Adrenal gland (tissue), 19 donors: ENCODE measurements at places on chromosomes 12 and 14. TPM values are rescaled to one million over a fixed set of nuclear protein-coding genes. Genes with fewer than 3 reads are reported as not detected.

The EEF1AKMT3 gene
- 3.4 TPM for polyA plus RNA-seq

The TSPAN8 gene
- polyA plus RNA-seq = 0.90 TPM

- no peak for DNase-seq
Observed at GRCh38 chr12:24175284-24175683, 225.8 kb upstream of the SOX5 start.

DNA sequence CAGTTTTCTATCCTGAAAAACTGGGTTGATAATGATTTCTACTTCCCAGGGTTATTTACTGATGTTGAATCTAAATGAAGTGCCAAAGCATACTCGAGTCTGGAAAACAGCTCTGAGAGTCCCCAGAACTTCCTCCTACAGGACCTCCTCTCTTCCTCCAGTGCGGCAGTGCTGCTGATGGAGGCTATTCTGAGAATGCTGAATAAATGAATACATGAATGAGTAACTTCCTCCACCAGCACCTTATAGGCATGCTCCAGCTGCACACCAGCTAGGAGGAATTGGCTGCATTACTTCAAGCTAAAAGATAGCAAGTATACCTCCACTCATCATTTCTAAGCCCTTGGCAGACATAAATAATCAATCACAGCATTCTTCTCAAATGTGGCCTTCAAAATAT lies 448.8 kb upstream of the CCDC196 start:
- peak; percentile 32 for DNase-seq

- DNase-seq = no peak
Observed at GRCh38 chr14:22557846-22558220, 31.2 kb downstream of the DAD1 start.
